ENCODE measurements at places on chromosomes 2 and 18.

GRCh38 chr2:16031058-16031847 is 90.9 kb downstream of the MYCN start:
- no peak for DNase-seq

DNA sequence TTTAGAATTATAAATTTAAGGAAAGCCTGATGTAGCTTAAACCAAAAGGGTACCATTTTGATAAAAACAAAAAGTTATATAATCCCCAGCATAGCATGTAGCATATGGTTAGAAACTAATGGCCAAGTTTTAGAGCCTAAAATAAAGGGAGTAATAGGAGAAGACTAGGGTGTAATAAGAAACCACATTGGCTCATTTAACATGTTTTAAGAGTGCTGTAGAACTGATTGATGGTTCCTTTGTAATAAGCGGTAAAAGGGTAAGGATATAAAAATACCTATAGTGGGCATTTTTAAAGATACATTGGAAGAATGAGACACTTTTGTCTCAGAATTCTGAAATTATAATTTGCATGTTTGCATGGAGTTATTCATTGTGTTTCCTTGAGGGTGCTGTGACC is 1.9 kb downstream of the PSMA8 start:
- no peak for DNase-seq

DNA sequence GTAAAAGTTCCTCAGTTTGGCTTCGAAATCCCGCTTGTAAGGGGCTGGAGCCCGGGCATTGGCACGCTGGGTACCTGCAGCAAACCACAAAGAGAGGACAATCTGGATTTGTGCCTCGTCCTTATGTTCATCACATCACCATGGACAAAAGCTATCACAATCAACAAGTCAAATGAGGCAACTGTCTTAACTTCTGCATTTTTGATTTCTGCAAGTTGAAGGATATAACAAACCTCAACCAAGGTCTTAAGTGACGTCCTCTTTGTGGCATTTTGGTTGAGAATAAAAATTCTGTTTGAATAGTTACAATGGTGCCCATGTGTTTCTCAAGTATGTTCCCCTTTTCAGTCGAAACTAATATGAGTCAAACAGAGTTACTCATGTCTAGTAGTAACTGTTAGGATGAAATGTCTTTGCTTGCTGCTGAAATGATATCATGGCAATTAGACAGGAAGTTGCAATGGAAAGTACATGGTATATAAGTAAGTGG is 70.8 kb upstream of the STK17B start:
- peak; percentile 59 for DNase-seq

GRCh38 chr2:36511858-36512603 is 85.9 kb downstream of the FEZ2 start:
- no peak for DNase-seq

GRCh38 chr2:72825257-72826155 is at the start of gene EXOC6B:
Gene EXOC6B (minus strand): TSS chr2:72826033.
- DNase-seq, result peak; percentile 82

GRCh38 chr18:57576316-57576715 is 10.2 kb downstream of the FECH start:
- DNase-seq, result no peak

DNA sequence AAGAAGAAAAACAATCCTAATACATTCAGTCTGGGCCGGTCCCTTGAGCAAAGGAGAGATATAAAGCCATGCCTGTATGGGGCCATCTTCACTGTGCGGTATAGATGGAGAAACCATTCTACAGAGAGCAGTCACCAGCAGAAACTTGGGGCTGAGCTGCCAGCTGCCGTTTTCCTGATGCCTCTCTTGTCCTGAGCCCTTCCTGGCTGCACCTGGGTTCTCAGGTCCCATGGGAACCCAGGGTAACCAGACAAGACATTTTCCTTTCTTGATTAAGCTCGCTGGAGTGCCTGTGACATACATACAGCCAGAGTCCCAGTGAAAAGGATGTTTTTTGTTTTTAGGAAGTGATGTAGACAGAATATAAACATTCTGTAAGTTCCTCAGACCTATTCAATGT is 5.3 kb upstream of the METTL21A start:
- no peak for DNase-seq

DNA sequence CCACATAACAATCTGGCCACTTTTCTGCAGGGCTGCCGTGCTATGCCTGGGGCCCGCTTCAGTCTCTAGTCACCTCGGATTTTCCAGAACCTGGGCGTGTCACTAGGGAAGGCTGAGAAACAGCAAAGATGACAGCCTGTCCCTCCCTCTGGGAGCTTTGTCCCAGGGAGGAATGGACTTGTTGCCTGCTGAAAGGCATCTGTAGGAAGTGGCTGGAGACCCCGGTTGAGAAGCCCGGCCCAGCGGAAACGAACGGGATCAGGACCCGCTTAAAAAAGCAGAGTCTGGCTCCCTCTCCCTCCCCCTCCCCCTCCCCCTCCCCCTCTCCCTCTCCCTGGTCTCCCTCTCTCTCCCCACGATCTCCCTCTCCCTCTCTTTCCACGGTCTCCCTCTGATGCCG is 149.5 kb upstream of the ZNF516 start:
- no peak for DNase-seq

- DNase-seq, result no peak
These were observed 568.2 kb downstream of the THSD7B start for GRCh38 chr2:137333386-137334165.

DNA sequence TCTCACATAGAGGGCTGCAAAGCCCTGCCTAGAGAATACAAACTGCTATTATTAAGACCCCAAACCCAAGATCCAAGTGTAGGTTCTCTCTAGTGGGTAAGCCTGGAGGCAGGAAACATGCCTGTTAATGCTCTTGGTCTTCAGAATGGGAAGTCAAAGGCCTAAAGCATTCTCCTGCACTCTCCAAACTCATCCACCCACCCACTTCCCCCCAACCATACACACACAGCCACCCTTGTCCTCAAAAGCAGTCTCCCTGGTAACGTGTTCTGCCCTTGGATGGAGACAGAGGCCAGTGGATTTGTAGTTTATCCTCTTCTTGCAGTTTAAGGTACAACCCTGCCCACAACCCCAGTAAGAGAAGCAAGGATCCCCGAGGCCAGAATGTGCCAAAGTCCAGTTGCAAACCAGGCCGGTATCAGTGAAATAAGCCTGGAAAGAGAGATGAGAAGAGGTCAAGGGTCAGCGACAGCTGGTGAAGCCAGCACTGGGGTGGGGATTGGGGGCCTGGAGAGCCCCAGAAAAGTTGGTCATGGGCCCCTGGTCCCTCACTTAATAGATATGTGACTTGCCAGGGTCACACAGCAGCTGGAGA is 23.0 kb downstream of the TMEM247 start:
- no peak for DNase-seq

DNA sequence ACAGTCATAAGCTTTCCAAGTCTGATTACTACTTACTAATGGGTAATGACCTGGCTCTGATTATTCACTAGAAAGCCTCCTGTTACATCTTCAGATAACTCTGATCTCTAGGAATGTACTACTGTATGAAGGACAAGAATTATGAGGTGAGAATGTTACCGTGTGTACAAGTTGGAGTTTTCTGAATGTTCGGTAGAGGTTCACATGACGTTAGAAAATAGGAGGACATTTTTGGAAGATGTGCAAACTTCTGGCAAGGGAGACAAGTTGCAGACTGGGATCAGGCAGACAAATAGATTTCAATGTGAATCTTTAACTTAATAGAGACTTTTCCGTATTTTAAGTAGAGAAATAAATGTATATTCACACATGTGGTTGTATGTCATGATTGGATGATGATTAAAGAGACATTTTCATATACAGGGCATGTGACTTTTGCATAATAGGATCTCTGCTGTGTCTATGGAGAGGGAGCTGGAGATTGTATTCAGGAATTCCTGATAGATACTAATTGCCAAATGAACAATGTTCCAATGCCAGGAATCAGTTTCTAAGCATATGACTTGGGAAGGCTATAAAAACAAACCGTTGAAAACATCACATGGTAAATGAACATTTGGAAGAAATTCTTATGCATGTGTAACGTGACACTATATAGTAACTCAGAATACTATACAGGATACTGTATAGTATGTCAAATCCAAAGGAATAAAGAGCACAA is 1695.8 kb upstream of the PIK3C3 start:
- DNase-seq, result no peak

DNA sequence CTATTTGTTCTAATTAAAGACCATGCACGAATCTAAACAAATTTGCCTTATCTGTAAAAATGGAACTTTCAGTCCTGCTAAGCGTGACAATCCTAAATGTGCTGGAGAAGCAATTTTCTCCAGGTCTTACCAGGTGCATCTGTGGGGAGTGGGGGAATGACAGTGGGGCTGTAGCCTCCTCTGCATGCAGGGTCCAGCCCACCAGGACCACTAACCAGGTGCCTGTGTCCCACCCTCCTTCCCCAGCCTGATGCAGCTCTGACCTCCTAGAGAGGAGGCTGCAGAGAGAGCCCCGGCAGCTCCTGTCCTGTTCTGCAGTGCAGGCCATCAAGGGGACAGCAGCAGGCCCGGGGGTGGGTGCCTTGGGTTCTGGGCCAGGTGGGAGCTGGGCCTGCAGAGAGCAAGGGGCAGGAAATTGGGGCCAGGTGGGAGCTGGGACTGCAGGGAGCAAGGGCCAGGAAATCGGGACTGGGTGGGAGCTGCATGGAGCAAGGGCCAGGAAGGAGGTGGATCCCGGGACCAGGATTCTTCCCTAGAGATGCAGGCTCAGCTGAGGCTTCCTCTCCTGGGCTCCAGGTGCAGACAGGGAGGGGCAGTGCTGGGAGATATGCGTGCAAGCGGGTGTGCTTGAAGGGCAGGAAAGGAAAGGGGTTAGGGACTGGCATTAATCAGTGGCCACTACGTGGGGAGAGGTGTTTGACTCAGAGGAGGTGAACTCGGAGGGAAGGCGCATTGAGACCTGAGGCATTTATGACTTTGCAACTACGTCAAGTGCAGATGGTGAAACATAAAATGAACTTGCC is 185.3 kb downstream of the ANKRD30B start:
- DNase-seq, result no peak

DNA sequence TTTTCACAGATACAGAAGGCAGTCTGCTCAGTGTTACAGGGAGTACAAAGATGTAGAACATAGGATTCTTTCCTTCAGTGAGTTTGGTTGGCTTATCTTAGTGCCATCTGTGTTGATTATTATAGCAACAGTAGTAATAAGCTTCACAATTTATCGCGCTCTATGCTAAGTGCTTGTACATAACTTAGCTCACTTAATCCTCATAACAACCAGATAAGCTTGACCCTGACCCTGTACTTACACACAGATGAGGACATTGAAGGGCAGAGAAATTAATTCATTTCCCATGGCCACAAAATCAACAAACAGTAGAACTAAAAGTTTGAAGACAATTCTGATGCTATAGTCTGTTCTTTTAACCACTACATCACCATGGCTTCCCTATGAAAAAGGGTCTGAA is 121.8 kb downstream of the SPHKAP start:
- DNase-seq, result no peak

- no peak for DNase-seq
These were observed 325.9 kb upstream of the SLC39A10 start for GRCh38 chr2:195331129-195331528.

DNA sequence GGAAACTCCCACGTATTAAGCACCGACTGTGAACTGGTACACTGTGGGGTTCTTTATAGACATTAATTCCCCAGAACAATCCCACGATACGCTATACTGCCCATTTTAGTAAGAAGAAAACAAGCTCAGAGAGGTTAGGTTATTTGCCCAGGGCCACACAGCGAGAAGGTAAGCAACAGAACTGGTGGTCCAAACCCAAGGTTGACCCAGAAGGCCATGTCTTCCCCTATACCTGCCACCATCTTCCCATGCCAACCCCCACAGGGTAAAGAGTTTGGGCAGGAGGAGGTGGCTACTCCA is 69.9 kb downstream of the MARCO start:
- no peak for DNase-seq

- no peak for DNase-seq
These were observed 84.9 kb downstream of the ASB1 start for GRCh38 chr2:238511614-238511950.

DNA sequence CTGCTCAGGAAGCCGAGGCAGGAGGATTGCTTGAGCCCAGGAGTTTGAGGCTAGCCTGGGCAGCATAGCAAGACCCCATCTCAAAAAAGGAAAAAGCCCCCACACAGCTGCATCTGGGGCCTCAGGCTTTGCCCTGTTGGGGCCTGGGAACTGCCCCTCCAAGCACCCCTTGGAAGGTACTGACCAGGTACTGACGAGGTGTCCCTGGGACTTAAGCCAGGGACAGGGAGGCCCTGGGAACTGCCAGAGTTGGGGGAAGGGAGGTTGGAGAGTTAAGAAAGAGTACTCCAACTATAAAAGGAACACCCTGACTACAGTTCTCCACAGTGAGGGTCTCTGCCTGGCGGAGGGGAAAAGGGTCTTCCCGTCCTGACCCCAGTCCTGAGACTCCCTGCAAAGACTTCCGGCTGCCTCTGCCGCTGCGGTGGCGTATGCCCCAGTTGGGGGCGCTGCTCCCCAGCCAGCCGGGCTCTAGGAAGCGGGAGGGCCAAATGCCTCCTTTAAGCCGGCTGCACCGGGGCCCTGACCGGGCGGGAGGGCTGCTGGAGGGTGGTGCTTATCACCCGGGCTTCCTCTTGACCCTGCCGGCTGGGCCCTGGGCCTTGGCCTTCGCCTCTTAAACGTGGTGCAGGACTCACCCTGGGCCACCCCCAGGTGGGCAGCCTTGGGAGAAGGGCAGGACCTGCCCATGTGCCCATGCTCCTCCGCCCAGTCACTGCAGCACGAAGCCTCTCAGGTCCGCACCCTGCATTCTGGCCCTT is 12.8 kb downstream of the SLC30A3 start:
- DNase-seq, result peak; percentile 36

- DNase-seq, result no peak
These were observed 161.9 kb downstream of the KLHL29 start for GRCh38 chr2:23546913-23547312.
